ENCODE measurements at places on chromosomes 4 and X.

GRCh38 chrX:9919632-9920172 is 47.5 kb upstream of the CLDN34 start:
- DNase-seq, result no peak

GRCh38 chrX:134603806-134604700 is 54.2 kb downstream of the PLAC1 start:
- no peak for DNase-seq

- DNase-seq, result no peak
Observed at GRCh38 chrX:155544881-155545280, 67.9 kb downstream of the TMLHE start.

GRCh38 chrX:19955306-19955705 is 35.6 kb downstream of the BCLAF3 start:
- DNase-seq, result no peak

- no peak for DNase-seq
Observed at GRCh38 chr4:28772066-28772465, 1911.4 kb downstream of the STIM2 start.

DNA sequence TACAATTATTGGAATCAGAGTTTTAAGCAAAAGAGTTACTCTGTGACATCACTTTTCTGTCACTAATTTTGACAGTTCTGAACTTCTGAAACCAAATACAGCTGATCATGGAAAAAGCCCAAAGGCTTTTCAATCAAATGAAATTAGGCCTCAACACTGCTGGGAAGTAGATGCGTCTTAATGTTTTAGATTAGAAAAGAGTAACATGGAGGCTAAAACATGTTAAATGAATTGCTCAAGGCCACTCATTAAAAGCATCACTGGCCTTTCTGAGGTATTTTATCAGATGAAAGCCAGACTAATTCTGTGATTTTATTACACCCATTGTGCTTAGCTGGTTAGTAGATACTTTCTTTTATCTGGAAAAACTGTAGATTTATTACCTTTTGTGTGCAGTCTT is 672.6 kb downstream of the CENPC start:
- DNase-seq, result no peak

DNA sequence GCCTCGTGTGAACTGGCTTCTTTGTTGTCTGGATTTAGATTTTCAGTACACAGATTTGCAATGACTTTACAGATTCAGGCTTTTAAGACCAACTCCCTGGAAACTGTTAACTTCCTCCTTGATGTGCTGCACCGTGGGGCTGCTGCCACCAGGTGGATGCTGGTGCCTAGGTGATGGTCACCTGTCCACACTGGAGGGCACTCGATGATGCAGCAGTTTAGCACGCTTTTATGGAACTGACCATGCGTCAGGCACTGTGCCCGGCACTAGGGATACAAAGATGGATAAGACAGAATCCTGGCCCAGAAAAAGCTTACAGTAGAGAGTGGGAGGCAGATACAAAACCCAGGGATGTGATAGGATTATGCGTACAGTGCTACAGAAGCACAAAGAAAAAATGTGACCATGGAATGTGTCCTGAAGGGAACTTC is 180.7 kb downstream of the CEP135 start:
- DNase-seq, result no peak

DNA sequence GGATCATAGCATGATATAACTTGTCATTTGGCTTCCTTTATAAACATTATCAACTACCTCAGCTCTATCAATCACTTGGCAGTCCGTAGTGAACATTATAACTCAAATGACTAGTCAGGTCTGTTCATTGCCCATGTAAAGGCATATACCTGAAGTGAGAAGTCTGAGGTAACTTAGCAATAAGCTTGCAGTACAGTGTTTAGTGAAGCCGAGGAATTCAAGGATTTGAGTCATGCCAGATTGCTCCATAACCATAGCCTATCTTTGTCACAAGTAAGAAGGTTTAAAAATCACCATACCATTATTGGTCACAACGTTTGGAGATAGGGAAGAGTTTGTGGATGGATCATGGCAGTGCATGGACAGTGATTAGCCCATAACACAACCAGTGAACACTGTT is 41.6 kb downstream of the AR start:
- no peak for DNase-seq

Data from head of caudate nucleus (tissue), 42 donors.